ENCODE measurements at places on chromosomes 2 and 18.

DNA sequence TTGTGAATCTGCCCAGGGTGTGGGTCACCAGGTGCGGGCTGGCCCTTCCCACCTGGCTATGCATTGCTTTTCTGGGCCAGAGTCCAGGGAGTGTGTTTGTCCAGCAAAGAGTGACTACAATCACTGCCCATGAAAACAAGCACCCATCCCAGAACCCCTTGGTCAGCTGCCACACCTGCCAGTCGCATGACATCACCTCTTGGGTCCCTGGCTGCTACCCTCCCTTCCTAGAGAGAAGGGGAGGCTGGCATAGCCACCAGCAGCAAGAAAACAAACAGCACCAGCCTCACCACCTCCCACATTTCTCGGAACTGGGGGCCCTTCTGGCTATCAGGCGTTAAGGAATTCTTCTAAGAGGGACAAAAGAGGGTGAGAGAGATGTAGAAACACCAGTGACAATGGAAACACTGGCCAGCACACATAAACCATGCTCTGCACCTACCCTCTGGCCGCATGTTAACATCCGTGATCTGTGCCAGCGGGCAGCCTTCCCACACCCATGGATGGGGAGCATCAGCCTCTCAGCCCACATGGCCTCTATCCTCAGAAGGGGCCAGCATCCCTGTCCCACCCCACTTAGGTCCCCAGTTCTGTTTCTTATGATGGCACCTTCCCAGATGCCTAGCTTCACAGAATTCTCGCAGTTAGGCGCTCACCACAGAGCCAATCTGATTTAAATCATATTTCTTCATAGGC lies 109.7 kb upstream of the GLI2 start:
- no peak for DNase-seq

DNA sequence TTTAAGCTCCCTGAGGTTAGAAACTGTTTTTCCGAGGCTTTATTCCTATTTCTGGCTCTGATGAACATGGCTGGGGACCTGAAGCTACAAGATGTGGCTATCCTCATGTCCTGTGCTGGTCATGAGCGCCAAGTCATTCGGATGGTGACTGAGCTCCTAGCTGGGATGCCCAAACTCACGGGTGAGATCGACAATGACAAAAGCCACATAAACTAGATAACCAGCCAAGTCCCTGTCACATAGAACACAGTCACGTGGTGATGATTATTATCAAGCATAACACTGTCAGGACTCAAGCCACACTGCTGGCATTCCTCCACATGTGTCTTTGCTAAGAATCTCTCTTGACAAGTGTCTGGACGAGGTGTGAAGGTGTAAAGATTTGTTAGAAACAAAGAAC lies 274.9 kb downstream of the CLIP4 start:
- DNase-seq, result no peak

DNA sequence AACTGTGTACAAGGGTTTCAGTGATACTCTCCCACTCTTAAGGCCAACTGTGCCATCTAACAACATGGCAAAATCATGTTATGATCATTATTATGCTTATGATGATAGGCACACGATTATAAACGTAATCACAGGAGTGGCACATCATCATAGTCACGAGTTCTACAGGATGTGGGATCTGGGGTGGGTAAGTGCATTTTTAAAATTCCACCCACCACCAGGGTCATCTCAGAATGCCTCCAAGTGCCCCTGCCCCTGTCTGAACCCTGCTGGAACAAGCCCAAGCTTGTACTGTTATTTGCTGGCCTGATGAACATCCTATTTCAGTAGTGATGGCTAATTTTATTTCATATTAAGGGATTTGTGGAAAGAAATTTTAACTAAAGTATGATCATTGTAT lies 117.8 kb downstream of the PTPRM start:
- no peak for DNase-seq

DNA sequence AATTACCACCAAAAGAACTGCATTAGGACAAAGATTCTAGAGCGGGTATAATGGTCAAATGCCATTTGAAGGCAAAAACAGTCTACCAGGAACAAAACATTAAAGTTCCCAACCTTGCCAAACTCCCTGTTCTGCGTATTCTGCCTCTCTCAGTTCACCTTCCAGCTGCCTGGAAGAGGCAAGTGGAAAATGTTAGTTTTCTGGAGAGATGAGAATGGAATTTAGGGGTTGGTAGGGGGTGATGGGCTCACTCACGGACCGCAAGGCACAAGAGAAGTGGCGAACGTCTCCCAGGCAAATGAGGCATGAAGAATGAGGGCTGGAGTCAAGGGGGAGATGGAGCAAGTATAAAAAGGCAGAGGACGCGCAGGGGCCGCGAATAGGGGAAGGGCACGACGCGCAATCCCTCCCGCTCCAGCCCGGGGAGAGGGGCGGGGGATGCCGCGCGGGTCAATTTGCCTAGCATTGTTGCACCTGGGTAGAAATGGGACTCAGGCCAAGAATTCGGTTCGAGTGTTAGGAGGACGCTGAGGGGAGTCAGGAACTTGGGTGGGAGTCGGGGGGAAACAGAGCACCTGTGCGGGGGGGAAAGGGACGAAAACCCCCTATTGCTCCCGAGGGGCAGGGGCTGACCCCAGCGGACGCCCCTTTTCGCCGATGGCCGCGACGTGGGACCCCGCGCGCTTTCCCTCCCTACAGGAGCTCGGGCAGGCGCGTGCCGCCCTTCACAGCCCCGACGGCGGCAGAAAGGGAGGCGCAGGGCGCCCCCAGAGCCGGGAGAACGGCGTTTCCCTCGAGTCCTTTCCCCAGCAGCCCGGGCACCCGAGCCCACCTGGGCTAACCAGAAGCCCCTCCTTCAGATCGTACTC lies 573 bp downstream of the PAIP2B start:
- no peak for DNase-seq

DNA sequence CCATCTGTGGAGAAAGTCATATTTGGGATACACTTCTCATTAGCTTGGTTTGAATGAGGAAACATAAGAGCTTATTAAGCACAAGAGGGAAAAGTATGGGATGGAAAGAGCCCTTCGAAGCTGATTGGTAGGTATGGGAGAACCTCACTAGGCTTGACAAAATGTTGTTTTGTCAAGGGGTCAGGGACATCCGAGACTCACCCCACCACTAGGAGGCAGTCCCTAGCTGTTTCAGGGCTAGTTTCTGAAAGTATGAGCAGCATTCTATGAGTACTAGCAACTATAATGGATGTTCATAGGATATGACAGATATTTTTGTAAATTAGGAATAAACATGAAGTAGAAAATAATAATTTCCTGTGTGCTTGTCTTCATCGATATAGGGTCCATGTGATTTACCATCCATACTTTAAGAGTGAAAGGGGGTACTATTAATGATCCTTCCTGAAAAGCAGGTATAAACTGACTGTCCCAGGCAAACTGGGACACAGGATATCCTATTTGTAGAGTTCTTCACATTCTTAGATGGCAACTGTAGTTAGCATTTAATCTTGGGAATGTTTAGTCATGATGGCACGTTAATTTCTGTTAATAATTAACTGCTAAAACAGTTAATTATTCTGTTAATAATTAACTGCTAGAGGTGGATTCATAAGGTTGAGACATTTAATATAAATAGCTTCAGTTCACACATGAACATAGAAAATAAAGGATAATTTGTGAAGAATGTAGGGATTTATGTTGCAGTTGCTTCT lies 28.4 kb downstream of the OTX1 start:
- DNase-seq, result no peak

DNA sequence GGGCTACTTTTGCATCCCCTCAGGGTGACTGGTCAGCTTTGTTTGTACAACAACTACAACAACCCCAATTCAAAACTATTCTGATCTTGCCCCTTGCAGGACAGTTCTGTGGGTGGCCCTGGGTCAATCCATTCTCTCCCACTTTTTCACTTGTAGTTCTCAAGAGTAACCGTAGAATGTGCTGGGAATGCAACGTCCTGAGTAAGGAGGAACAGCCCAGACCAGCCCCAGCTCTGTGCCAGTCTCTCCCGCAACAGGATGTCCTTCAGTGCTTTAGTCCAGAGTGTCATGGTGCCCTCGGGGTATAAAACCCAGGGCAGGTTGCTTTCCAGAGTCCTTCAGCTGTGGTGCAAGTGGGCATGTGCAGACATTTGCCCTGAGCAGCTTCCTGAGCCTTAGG lies 22.1 kb upstream of the TEX51 start:
- no peak for DNase-seq

DNA sequence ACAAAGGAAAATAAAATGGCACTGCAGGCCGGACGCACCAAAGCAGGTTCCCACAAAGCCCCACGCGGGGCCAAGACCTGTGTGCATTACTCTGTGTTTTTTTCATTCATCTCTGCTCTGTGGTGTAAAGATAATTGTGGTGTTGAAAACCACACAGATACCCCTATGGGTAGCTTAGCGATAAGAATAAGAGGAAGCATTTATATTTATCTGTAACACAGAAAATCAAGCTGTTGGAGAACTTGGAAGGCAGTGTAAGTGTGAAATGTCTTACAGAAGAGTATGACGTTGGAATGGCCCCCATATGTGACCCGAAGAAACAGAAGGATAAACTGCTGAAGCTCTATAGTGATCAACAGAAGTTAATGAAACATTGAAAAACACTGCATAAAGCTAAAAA lies 20.3 kb upstream of the MARCO start:
- no peak for DNase-seq

DNA sequence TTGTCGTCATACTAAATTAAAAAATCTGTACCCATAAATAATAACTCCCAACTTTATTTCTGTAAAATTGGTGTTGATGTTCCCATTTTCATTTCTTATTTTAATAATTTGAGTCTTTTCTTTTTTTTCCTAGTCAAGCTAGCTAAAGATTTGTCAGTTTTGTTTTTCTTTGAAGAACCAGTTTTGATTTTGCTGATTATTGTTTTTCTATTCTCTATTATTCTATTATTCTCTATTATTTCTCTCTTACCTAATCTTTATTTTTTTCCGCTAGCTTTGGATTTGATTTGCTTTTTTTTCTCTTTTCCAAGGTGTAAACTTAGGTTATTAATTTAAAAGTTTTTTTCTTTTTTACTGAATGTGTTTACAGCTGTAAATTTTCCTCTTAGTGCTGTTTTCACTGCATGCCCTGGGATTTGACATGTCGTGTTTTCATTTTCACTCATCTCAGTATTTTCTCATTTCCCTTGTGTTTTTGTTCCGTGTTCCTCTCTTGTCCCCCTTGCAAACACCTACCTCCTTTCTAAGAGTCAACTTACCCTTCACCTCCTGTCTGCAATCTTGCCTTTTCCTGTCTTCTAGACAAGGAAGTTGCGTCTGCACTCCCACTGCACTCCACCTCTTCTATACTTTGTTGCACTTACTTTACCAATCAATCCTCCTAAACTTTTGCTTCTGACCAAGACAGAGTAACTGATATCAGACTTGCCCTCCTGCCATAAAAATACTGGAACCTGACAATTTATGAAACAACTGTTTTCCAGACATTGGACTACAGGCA lies 18.8 kb downstream of the PSMG2 start:
- DNase-seq, result no peak

DNA sequence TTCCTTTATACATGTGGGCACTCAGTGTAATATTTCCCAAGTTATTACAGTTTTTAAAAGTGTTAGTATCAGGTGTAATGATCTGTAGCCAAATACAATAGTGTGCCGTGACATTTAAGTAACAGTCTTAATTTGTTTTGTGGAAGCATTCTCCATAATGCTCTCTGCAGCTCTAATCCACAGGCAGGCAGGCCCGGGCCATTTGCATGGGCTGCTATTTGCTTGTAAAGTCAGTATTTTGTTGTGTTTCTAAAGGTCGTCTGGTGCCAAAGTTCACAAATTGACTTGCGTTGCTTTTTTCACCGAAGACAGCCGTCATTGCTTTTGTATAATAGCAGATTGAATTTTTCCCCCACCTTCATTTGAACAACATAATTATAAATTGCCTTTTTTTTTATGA lies 153.0 kb downstream of the GBX2 start:
- no peak for DNase-seq

- no peak for DNase-seq
Observed at GRCh38 chr2:72913486-72914205, 3.7 kb upstream of the EMX1 start.

- no peak for DNase-seq
Observed at GRCh38 chr2:199602271-199602895, 144.6 kb upstream of the SATB2 start.

GRCh38 chr2:222869252-222869560 lies 8.4 kb downstream of the ACSL3 start:
- no peak for DNase-seq

GRCh38 chr2:133837441-133838094 lies 269.3 kb upstream of the NCKAP5 start:
- DNase-seq, result no peak

- DNase-seq, result no peak
Observed at GRCh38 chr18:47184419-47185050, 8.4 kb upstream of the IER3IP1 start.

DNA sequence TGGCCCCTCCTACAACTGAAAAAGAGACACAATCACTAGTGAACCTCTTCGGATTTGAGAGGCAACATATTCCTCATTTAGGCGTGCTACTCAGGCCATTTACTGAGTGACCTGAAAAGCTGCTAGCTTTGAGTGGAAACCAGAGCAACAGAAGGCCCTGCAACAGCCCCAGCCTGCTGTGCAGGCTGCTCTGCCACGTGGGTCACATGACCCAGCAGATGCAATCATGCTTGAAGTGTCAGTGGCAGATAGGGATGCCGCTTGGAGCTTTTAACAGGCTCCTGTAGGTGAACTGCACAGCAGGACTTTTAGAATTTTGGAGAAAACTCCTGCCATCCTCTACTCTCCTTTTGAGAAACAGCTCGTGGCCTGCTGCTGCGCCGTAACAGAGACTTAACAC lies 578.6 kb upstream of the RAB6C start:
- DNase-seq, result no peak

GRCh38 chr2:96684883-96685576 lies 42.5 kb downstream of the FER1L5 start:
- no peak for DNase-seq

DNA sequence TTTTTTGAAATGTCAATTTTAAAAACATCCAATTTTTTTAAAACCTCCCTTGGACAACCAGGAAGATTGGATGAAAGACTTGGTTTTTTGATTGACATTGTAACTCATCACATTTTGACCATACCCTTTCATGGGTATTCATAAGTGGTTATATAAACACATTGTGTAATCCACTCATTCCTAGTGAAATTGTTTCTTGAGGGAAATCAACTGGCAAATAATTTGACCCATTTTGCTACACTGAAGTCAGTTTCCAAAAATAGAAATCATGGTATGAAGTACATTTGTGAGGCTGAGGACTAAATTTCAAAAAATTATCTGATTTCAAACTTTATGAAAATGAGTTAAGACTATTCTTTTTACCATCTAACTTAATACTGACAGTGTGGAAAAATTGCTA lies 31.5 kb downstream of the FBXO48 start:
- no peak for DNase-seq

Measured in activated CD8-positive, alpha-beta memory T cell treated with anti-CD3 and anti-CD28 coated beads for 4 hours (primary cell).